Left hindlimb (tissue), 1 donor: ENCODE measurements at places on chromosomes 4 and X.

GRCh38 chr4:38654273-38654672 is 9.7 kb upstream of the KLF3 start:
- no peak for DNase-seq

DNA sequence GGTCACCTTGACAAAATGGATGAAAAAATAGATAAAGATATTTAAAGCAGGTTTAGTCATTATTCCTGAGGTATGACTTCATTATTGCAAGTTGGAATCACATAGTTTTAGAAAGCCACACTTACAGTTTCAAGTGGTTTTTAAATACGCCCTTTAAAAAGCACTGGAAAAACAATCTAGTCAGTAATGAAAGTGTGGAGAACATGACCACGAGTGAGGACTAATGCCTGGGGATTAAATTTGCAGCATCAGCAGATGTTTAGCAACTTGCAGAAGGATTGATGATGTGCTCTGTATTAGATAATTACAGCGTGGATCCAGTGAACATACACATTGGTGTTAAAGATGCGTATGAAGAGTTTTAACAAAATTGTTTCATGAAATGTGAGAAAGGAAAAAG is 5.9 kb downstream of the SPARCL1 start:
- DNase-seq: no peak

- no peak for DNase-seq
These were observed 823.8 kb downstream of the CCSER1 start for GRCh38 chr4:90951037-90951436.

- DNase-seq: no peak
These were observed 138.0 kb downstream of the POU4F2 start for GRCh38 chr4:146776691-146777090.

GRCh38 chr4:170089668-170090351 is at the start of gene AADAT:
Gene AADAT, minus strand, starts transcription at chr4:170089956. Its CDS starts 266 bp downstream, at chr4:170089690.
- peak; percentile 89 for DNase-seq

DNA sequence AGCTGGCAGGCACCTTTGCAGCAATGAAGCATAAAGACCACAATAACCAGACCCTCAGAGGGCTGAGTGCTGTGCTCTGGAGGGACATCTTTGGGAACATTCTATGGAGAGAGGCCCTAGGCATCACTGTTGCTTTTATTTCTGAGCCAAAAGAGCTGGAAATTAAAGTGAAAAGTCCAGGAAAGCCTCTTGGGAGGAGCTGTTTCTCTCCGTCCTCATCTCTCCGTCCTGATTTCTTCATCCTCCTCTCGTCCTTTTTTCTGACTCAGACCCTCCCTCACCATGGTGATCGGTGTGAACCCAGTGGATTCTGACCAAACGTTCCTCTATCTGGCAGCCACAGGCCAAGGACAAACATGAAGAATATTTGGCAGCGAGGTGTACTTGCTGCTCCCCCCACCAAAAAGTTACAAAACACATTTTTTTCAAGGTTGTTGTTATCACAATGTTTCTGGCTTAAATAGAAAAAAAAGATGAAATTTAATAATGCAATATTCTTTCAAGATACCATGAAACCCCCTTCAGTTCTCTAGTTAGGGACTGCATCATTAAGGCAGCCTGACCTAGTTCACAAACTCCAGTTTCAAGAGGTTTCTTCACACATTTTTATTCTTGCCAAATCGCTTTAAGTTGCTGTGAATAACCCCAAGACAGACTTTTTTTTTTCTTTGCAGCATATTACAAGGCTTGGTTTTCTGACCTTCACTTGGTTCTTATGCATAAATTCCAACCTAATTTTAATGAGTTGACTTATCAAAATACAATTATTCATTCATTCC is 80.2 kb downstream of the SCD5 start:
- DNase-seq: no peak

- no peak for DNase-seq
These were observed 6.0 kb downstream of the PLXNB3 start for GRCh38 chrX:153769865-153770600.

GRCh38 chr4:17367201-17367600 is 144.7 kb downstream of the QDPR start:
- DNase-seq: no peak

DNA sequence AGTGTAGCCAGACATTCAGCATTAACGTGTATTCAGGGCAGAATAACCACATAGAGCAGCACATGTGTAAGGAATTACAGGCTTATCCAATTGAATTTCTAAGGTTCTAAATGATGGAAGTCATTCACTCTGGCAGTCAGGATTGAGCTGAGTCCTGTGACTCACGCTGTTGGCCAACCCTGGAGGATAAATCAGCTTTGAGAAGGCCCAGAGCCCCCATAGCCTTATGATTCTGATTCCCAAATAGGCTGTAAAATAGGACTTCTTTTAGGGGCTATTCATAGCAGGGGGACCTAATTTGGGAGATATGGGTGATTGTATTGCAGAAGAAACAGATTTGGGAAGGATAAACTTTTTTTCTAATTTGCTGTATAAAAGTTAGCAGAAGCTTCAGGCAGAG is 8.1 kb upstream of the HPF1 start:
- DNase-seq: no peak

DNA sequence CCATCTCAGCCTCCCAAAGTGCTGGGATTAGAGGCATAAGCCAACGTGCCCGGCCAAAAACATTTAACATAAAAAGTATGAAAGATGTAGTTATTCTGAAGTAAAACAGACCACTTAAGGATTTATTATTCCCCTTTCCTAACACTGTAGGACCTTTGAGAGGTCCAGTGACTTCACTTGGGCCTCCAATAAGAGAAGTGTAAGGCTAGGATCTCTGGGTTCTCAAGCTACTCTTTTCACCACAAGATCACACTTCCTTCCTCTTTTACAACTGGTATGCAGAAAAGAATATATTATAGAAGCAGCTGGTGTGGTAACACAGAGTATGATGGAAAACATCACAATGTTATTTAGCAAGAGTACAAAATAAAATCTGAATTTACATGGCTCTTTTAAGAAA is 30.2 kb upstream of the CCNG2 start:
- no peak for DNase-seq

DNA sequence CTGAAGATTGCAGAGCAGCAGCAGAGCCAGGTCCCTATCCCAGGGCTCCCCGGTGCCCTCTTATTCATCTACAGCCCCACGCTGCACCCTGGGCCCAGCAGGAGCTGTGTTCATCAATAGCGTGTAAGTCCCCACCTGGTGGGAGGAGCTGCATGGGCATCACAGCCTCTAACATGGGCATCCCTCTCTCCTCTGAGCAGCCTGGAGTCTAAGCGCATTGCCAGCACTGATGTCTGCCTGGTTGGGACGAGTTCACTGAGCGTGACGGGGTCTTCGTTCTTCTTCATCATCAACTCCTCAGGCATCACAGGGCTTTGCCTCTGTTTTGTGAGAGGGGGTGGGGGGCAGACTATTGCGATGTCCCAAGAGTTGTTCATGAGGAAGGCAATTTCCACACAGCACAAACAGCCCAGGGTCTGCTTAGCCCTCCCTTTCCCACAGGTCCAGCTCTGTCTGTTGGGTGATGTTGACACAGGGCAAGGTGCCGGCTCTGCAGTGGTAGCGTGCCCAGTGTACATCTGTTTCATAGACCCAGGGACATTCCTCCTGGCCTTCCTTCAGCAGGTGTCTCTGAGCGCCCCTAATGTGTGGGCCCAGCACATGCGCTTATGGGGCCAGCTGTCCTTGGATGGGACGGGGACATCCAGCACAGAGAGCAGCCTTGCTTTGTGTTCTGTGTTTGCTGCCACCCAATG is 85.9 kb downstream of the SORCS2 start:
- DNase-seq: no peak
